ENCODE measurements at places on chromosomes 5 and 9. TPM values are rescaled to one million over a fixed set of nuclear protein-coding genes. Genes with fewer than 3 reads are reported as not detected.

IL5 gene
- total RNA-seq = not detected

IL13 gene
- not detected for total RNA-seq

GABRA6 gene
- not detected for total RNA-seq

HAVCR1 gene
- not detected for total RNA-seq

TPPP gene
- total RNA-seq = 0.93 TPM

ADAMTS6 gene
- total RNA-seq = 23.5 TPM

INIP gene
- total RNA-seq = 18.8 TPM
